ENCODE measurements at places on chromosomes 2 and 18.

GRCh38 chr2:98308068-98308467 is 38.2 kb upstream of the CNGA3 start:
- no peak for DNase-seq

DNA sequence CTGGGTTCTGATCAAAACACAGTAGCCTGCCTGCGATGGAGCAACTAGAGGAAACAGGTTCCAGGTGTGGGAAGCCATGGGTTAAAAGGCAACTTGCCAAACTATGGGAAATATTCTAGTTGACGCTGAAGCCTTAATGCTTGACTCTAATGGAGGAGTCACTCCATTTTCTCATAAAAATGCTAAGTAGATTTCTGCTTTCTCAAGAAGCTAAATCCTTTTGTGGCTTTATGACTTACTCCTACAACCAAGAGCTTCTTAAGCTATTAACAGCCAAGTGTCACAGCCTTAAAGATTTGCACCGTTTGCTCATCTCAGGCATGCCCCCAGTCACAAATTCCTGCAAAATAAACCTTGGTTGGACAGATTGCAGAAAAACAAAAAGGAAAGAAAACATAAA is 25.2 kb downstream of the ANKRD44 start:
- DNase-seq: no peak

- DNase-seq: no peak
Observed at GRCh38 chr2:241285596-241285995, 29.9 kb downstream of the HDLBP start.

- DNase-seq: no peak
Observed at GRCh38 chr2:217920879-217921603, 81.8 kb downstream of the TNS1 start.

- no peak for DNase-seq
Observed at GRCh38 chr2:205892251-205892655, 193.7 kb downstream of the INO80D start.

DNA sequence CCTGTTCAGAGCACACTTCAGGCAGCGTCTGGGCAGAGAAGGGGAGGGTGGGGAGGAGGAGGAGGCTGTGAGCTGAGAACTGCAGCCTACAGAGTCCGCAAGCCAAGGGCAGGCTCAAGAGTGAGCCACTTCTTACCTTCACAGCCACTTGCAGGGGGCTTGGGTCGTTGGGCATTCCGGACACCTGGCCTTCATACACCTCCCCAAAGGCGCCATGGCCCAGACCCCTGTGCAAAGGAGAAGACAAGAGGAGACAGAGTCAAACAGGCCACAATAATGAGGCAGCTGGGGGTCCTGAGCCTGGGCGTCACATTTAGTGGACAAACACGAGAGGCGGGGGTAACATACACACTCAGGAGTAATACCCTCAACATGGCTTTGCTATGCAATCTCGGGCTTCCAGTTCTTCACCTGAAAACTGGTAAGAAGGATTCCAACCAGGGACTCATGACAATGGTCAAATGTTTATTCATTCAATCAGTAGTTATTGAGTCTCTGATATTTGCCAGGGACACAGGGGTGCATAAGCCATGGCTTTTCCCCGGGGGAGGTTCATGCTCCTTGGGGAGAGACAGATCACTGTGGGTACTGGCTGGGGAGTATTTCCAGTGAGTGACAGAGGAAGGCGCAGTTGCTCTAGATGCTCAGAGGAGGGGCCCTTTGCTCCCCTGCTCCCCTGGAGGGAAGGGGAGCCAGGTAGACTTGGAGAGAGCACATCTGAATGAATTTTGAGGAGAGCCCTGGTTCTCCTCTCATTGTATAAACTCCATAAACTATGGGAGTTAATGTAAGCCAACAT is 107.4 kb downstream of the CLIP4 start:
- DNase-seq: no peak

DNA sequence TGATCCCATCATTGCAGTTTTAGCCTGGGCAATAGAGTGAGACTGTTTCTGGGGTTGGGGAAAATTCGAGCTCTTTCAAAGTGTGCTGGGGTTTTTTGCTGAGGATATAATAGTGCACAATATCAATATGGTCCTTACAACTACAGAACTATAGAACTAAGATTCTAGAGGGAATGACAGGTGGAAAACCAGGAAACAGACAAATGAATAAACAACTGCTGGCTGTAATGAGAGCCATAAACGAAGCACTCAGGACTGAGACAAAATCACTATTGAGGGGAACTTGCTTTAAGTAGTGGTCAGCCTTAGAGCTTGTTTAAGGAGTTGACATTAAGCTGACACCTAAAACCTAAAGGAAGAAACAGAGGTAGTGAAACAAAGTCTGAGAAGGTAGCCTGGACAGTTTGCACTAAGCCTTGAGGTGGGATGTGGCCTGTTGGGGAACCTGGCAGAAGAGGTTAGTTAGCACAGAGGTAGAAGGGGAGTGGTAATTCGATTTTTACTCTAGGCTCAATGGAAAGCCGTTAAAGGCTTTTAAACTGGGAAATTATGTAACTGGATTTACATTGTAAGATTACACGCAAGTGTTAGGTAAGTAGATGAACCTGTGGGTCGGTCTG is 33.8 kb downstream of the LCLAT1 start:
- DNase-seq: no peak

All from CD4-positive, alpha-beta T cell treated with Interleukin-15 for 1 hour (primary cell).